ENCODE measurements at places on chromosomes 6 and 20.

DNA sequence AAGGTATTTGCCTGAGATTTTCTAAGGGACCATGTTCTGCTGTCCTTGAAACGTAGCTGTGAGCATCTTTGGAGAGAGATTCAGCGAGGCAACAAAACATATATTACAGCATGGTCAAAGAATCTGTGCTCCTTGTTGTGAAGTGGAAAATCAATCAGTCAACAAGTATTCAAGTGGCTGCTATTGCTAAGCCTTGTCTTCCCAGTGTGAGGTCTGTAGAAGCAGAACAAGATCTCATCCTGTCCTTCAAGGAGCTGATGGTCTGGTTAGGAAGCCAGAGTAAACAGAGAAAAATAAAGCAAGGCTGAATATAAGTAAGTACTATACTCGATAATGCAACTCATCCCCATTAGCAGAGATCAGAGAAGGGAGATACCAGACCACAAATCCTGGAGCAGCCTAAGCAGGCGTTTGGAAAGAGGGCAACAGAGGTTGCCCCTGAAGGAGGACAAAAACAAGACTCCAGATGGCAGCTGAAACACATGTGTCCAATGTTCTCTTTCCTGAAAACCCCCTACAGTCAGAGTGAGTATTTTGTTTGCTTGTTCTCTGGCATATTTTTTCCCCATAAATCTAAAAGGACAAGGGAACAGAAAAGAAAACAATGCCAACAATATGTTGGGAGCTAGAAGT lies 392.0 kb downstream of the SYNE1 start:
- DNase-seq: no peak

- DNase-seq: no peak
These were observed 15.5 kb downstream of the BAG6 start for GRCh38 chr6:31636698-31637596.

- DNase-seq: peak; percentile 32
These were observed 67.8 kb downstream of the TNFRSF21 start for GRCh38 chr6:47241742-47242482.

DNA sequence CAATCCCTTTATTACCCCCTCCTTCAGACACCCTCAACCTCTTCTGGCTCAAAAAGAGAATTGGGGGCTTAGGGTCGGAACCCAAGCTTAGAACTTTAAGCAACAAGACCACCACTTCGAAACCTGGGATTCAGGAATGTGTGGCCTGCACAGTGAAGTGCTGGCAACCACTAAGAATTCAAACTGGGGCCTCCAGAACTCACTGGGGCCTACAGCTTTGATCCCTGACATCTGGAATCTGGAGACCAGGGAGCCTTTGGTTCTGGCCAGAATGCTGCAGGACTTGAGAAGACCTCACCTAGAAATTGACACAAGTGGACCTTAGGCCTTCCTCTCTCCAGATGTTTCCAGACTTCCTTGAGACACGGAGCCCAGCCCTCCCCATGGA lies 2.2 kb downstream of the TNF start:
- no peak for DNase-seq

DNA sequence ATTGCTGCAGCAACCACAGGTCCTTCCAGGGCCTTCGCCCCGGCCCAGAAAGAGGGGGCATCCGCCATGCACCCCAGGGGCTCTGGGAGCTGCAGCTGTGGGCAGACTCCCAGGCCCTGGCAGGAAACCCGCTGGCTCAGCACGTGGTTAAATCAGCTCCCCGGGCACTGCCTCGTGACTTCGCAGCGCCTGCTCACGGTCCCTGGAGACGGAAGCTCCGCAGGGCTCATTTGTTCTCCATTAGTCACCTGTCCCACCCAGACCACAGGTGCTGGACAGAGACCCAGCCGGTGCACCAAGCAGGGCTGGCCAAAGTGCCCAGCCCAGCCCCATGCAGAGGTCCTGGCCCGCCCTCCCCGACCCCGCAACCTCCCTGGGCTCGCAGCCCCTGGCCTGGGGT lies 14.7 kb downstream of the KCNQ2 start:
- peak; percentile 26 for DNase-seq

DNA sequence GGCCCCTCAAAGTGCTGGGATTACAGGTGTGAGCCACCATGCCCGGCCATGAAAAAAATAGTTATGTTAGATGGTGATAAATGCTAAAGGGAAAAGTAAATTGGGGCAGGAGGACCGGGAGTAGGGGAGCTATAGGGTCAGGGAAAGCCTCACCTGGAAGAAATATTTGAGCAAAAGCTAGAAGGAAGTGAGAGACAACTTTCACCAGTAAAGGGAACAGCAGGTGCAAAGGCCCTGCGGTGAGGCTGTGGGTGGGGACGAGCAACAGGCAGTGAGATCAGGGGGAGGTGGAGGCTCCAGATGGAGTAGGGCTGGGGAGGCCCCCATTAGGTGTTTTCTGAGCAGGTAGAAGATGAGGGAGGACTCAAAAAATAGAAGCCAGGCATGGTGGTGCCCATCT lies 16.0 kb downstream of the BCAS4 start:
- no peak for DNase-seq

GRCh38 chr6:170180671-170181337 lies 110.1 kb downstream of the DLL1 start:
- no peak for DNase-seq

- no peak for DNase-seq
These were observed 9.0 kb downstream of the EEF1A1 start for GRCh38 chr6:73511796-73512195.

DNA sequence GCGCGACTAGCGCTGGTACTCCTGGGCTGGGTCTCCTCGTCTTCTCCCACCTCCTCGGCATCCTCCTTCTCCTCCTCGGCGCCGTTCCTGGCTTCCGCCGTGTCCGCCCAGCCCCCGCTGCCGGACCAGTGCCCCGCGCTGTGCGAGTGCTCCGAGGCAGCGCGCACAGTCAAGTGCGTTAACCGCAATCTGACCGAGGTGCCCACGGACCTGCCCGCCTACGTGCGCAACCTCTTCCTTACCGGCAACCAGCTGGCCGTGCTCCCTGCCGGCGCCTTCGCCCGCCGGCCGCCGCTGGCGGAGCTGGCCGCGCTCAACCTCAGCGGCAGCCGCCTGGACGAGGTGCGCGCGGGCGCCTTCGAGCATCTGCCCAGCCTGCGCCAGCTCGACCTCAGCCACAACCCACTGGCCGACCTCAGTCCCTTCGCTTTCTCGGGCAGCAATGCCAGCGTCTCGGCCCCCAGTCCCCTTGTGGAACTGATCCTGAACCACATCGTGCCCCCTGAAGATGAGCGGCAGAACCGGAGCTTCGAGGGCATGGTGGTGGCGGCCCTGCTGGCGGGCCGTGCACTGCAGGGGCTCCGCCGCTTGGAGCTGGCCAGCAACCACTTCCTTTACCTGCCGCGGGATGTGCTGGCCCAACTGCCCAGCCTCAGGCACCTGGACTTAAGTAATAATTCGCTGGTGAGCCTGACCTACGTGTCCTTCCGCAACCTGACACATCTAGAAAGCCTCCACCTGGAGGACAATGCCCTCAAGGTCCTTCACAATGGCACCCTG lies 1.6 kb downstream of the TPBG start:
- DNase-seq: no peak

GRCh38 chr6:139590206-139590605 lies 215.8 kb upstream of the CITED2 start:
- DNase-seq: no peak

DNA sequence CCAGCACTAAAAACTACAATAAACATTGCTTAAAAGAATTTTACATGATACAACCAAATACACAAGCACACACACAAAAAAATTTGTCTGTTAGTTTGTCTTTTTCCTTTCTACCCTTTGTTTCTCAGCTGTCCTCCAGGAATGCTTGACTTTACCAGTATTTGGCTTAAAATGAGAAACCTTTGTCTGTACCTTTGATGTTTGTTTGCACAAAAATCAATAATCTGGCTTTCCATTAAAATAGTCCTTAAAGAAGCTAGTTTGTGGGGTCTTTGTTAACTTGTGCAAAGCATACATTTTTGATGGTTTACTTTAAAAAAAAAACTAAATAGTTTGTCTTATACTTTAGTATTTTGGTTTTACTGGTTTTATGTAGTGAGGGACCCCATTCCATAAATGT lies 49.3 kb downstream of the RPRD1B start:
- DNase-seq: no peak

- peak; percentile 7 for DNase-seq
These were observed 786 bp downstream of the ADRM1 start for GRCh38 chr20:62303340-62304226.

DNA sequence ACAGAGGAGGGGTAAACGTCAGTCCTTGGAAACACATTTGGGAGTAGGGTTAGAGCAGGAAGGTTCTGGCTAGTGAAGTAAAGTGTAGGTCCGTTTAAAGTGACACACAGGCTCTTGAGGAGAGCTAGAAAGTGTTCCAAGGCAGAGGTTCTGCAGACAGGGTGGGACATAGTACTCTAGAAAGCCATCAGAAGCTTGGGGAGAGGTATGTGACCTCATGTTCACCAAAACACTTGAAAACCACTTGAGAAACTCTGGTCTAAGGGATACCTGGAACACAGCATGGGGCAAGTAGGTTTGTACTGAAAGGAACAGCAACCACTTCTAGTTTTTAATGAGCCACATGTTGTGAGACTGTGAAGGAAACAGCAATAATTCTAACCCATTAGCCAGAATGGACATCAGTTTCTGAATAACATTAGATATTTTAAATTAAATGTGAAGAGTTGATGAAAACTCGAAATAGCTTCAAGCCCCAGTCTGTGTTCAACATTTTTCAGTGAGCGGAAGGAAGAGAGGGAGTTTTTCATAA lies 49.0 kb downstream of the SOBP start:
- no peak for DNase-seq

- no peak for DNase-seq
These were observed 550.8 kb downstream of the TFAP2B start for GRCh38 chr6:51369485-51369884.

- DNase-seq: no peak
These were observed 233.6 kb downstream of the TTLL2 start for GRCh38 chr6:167558246-167559177.

- peak; percentile 68 for DNase-seq
These were observed 102.7 kb upstream of the CNKSR3 start for GRCh38 chr6:154613137-154613676.

DNA sequence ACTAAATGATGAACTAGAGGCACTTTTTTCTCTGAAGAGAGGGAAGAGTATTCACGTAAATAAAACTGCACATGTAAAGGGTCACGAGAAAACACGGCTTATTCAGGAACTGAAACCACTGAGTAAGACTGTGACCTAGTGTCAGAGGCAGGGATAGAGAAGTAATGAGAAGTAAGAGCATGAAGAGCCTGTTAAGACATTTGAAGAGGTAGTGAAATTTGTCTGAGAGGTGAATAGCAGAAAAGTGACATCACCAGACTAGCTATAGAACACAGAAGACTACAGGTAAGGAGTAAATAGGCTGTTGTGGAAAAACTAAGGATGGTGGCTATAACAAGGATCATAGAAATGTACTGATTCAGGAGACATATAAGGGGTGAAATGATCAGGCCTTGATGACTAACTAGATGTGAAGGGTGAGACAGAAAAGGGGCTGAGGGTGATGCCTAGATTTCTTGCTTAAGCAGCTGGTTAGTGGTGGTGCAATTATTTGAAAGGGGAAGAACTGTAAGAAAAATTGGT lies 76.8 kb downstream of the REV3L start:
- no peak for DNase-seq

- no peak for DNase-seq
These were observed 130.4 kb downstream of the SLC23A2 start for GRCh38 chr20:4870906-4871305.

GRCh38 chr6:20763296-20763695 lies 229.0 kb downstream of the CDKAL1 start:
- no peak for DNase-seq

DNA sequence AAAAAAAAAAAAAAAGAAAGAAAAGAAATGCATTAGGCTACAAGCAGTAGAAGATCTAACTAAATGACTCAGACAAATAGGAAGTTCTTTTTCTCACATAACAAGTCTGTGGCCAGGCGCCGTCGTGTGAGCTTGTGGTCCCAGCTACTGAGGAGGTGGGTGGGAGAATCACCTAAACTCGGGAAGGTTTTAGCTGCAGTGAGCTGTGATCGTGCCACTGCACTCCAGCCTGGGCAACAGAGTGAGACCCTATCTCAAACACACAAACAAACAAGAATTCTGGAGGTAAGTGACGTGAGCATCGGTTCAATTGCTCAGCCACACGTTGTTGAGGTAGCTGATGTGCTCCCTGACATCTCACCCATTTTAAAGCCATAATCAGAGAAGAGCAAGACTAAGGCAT lies 37.9 kb upstream of the SLC23A2 start:
- no peak for DNase-seq

DNA sequence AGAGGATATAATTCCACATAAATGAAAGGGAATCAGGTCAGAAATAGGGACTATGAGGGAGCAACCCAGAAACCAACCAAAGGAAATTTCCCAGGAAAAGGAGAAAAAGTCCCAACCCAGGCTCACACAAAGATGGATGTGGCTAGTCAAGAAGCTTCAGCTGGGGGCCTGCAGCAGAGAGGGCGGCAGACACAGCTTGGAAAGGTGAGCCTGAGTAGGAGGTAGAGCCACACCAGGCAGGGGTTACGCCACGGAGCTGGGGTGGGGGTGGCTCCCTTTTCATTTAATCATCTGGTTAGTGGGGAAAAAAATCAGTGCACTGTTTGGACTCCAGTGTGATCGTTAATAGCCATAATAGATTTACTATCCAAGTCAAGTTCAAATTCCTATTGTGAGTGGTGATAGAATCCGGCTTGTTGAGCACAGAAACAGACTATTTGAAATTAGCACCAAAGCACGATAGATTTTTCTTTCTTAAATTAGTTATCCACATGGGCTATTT lies 220.6 kb downstream of the TPBG start:
- DNase-seq: no peak

GRCh38 chr6:164303102-164303964 lies 888.8 kb downstream of the QKI start:
- DNase-seq: peak; percentile 88

DNA sequence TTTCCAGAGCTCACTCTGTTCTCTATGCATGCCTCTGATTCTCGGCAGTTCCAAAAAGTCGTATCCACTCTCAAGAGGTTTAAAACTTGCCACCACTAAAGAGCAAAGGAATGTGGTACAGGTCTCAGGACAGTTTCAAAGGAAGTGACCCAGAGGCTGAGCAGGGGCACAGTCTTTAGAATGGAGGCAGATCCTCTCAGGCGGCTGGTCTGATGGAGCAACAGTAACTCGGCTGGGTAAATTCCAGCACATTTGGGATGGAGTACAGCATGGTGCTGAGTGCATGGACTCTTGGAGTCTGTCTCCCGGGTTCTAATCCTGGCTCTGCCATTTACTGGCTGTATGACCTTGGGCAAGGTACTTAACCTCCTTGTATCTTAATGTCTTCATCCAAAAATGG lies 88.1 kb upstream of the BACH2 start:
- DNase-seq: no peak

DNA sequence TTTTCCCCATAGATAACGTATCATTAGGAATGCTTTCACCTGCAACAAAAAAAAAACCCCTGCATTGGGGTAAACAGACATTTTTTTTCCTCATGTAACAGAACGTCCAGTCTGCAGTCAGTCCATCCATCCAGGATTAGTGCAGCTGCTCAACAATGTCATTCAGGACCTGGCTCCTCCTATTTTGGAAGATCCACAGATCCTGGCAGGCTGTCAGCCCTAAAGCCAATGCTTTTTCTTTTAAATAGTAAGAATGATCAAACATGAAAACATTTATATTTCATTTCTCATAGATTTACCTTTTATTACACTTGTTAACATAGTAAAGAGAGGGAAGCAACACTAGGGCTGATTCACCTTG lies 116.5 kb upstream of the CCDC28A start:
- DNase-seq: no peak

Measured in fibroblast of the aortic adventitia (primary cell).